CD4-positive, alpha-beta memory T cell (primary cell): ENCODE measurements at places on chromosomes 5 and 9. TPM values are rescaled to one million over a fixed set of nuclear protein-coding genes. Genes with fewer than 3 reads are reported as not detected.

JAKMIP2 gene
- polyA plus RNA-seq = 1.7 TPM

MAML1 gene
- polyA plus RNA-seq = 10.9 TPM

CTSL gene
- polyA plus RNA-seq = 7.3 TPM

POLR1E gene
- 12.2 TPM for polyA plus RNA-seq

TMEM171 gene
- polyA plus RNA-seq = 0.68 TPM

OTULINL gene
- polyA plus RNA-seq = 39.6 TPM

NMUR2 gene
- polyA plus RNA-seq = not detected

CDH18 gene
- not detected for polyA plus RNA-seq

SPINK13 gene
- polyA plus RNA-seq = not detected

TAL2 gene
- polyA plus RNA-seq = not detected

ZDHHC11B gene
- 0.75 TPM for polyA plus RNA-seq

FIBCD1 gene
- polyA plus RNA-seq = not detected
